NCI-H2029 treated with DMSO at 0.1 percent for 48 hours (cell line): ENCODE measurements at places on chromosomes 16 and 17.

- DNase-seq = no peak
These were observed 258.1 kb upstream of the SALL1 start for GRCh38 chr16:51409001-51409675.

DNA sequence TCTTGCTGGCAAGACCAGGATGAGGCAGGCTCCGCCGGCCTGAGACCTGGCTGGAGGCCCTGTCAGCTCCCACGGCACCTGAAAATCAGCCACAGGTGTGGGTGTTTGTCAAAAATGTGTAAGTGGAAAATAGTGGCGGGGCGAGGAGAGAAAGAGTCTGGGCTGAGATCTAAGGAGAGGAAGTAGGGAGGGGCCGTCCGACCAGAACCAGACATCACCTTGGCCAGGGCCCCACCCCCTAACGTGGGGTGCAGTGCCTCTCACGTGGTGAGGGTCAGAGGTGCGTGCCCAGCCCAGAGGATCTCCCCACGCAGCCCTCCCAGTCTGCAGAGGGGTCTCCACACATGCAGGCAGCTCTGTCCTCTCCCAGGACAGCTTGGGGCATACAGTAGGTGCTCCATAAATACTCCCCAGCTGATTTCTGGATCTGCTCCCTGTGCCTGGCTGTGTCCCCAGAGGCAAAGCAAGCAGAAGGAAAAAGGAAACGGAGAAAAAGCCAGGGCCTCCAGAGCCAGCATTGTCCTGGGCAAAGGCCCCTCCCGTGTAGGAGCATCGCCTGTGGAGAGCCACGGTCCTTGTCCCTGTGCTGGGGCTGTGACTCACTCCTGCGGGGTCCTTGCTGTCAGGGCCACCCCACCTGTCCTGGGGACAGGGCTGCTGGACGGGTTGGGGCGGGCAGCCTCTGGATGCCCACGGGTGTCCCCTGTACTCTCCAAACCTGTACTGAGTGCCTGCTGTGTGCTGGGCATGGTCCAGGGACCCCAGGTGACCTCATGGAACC, 16.7 kb downstream of the ZFPM1 start:
- DNase-seq = no peak

DNA sequence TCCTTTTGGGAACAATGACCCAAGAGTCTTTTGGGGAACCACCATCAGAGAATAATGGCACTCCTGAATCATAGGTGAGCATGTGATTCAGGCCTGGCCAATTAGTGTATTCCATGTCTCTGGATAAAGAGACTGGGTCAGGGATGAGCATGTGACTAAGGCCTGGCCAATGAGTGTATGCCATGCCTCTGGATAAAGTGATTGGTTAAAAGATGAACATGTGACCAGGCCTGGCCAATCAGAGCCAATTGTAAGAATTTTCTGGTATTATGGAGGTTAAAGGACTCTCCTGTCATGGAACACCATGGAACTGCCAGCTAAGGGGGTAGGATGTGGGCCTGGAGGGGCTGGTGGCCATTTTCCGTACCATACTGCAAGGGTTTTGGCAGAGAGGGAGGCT, 194.3 kb downstream of the C16orf78 start:
- no peak for DNase-seq

- DNase-seq = no peak
These were observed 215.2 kb upstream of the WSCD1 start for GRCh38 chr17:5854871-5855554.

DNA sequence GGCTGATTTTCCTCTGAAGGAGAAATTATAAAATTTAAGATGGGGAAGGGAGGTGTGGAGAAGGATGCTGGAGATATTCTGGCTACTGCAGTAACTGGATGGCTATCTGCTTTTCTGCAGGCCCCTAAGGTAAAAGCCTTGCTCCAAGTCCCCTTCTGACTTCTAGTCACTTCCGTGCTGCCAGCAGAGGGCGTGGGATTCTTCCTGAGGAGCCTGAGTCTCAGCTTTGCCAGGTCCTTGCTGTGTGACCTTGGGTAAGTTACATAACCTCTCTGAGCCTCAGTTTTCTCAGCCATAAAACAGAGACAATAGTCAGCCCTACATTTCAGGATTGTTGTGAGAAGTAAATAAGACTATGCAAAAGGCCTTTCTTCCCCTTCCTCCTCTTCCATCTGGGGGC, 24.3 kb upstream of the TMEM220 start:
- DNase-seq = no peak

DNA sequence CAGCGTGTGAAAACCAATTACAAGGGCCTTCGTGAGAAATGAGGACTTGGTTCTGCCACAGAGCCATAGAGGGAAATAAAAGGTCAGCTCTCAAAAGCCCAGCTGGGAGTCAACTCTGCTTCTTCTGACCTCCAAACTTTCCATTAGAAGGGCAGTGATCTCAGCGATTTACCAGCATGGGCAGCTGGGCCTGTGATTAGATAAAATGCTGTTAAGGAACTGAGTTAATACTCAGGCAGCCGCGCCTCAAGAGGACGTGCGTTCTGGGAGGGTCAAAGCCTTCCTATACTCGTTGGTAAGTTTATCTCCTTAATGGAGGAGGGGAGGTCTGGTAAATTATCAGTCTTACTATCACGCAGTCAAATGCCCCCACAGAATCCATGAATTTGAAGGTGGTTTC, 480.2 kb upstream of the ERCC4 start:
- no peak for DNase-seq
